ENCODE measurements at places on chromosomes 16 and 17. TPM values are rescaled to one million over a fixed set of nuclear protein-coding genes. Genes with fewer than 3 reads are reported as not detected.

The NGFR gene
- polyA plus RNA-seq: 18.4 TPM

The JPH3 gene
- 0.53 TPM for polyA plus RNA-seq

The CCL8 gene
- 0.44 TPM for polyA plus RNA-seq

The OR1A1 gene
- not detected for polyA plus RNA-seq

The ITGAX gene
- polyA plus RNA-seq: 3.3 TPM

The NTN3 gene
- 0.19 TPM for polyA plus RNA-seq

The OTOA gene
- polyA plus RNA-seq: 0.05 TPM

The EFNB3 gene
- 0.86 TPM for polyA plus RNA-seq

The KRTAP1-1 gene
- polyA plus RNA-seq: not detected

The TVP23C gene
- 2.7 TPM for polyA plus RNA-seq
